ENCODE measurements at places on chromosomes 5 and 9.

DNA sequence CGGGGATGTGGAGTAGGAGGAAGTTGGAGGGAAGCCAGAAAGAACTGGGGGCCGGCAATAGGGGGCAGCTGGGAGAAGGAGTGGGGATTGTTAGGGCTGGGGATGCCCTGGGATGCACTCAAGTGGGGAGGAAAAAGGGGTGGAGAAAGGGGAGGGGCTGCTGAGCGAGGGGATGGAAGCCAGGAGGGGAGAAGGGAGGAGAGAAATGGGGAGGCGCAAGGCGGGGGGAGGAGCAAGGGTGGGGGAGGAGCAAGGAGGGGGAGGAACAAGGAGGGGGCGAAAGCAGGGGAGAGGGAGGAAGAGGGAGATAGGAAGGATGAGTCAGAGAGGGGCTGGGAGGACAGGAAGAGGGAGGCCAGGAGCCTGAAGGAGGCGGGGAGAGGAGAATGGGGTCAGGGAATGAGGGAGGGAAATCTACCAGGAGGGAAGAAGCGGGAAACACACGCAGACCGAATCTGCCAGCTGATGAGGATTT is 1.6 kb downstream of the IRX4 start:
- DNase-seq: no peak

DNA sequence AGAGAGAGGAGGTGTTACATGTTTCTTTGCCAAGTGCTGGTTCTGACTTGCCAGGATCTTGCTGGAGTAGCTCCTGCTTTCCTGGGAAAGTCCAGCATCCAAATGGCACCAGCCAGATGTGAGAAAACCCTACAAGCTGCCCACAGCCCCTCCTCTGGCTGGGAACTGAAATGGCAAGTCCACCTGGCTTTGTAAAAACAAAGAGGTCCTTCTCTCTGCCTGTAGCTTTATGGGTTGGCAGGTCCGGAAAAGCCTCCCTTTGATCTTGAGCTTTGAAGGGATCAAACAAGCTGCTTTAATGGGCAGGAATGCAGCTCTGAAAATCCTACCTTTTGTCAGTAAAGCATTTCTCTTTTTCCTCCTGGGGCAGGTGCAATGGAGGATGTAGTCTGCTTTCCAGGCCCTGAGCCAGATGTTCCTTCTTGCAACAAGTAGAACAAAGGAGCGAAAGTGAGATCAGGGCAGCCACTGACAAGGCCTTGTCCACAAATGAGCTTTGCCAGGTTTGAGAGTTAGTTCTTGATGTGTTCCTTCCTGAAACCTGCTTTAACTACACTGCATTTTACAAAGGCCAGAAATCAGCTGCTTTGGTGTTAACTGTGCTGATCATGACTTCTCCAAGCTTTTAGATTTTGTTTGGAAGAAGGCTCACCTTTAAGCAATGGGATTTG is 456.7 kb downstream of the ZNF608 start:
- no peak for DNase-seq

DNA sequence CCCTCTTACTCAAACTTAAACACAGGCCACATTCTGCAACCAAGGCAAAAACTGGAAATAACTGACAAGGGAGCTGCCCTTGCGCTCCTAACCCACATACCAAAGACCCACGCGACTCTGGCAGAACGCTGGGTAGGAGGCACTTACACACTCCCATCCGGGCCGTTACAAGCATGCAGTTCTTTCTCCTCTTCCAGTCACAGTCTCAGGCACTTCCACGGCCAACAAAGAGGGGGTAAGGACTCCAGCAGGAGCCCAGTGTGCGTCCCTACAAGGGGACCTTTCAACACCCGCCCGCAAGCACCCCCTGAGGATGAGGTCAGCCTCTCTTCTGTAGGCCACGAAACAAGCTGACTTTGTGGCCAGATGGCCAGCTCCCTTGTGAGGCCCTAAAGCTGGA is 57.4 kb downstream of the SERINC5 start:
- DNase-seq: no peak

DNA sequence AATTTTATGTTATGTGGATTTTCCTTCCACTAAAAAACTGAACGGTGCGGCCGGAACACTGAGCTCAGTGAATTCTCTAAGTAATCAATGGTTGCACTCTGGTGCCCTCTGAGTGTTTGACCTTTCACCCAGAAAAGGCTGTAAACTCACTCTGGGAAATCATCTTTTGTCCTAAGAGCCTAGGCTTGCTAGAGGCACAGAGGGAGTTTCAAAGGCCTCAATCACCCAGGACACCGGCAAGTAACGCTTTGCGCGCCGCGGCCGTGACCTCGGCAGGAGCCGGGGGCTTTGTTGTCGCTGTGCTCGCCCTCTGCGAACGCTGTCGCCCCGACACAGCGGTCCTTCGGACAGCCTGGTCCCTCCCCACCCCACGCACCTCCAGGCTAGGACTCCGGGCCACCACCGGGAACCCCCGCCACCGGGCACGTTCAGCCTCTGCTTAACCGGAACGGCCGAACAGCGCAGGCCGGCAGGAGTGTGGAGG is 703 bp downstream of the ISCA1 start:
- DNase-seq: no peak

DNA sequence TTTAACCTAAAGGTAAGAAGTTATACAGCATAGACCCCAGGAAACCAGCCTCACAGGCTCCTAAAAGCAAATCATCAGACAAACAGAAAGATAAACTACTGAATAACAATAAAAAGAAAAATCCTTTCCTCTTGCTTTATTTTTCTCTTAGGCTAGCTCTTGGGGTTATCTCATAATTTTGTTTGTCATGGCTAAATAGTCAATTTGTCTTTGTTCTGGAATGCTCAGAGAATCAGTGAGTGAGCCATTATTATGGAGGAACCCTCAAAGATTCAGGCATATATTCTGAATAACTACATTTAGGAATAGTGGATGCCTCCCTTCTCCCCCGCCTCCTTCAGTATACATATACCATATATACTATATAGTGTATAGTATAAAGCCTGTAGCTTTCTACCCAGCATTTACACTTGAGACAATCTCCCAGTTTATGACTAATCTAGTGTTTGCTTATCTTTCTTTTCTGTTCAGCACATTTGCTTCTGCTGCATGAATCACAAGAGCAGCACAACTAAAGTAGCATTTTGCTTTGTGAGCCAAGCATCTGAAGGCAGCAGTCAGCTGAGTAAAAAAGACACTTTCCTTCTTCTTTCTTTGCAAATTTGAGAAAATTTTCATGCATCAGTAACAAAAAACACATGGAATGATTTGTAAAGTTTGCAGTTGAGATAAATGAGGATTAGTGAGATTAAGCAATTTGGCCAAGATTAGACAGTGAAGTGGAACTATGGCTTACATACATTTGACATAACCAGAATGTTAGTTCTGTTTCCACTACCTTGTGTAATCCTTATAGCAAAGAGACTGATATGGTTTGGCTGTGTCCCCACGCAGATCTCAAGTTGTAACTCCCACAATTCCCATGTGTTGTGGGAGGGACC is 45.3 kb upstream of the PPP3R2 start:
- no peak for DNase-seq

GRCh38 chr5:98468188-98468869 is 305.1 kb upstream of the RGMB start:
- DNase-seq: no peak

GRCh38 chr5:84113246-84114105 is 271.2 kb downstream of the EDIL3 start:
- no peak for DNase-seq
